ENCODE measurements at places on chromosomes 5 and 9.
A peak's percentile ranks its signal among the peaks of the same experiment; 100 is the strongest.

- no peak for DNase-seq
Observed at GRCh38 chr9:127210851-127211730, 53.5 kb upstream of the GARNL3 start.

- DNase-seq: peak; percentile 63
Observed at GRCh38 chr9:16987026-16987425, 116.6 kb upstream of the BNC2 start.

GRCh38 chr9:90025816-90026215 lies 421.0 kb downstream of the GADD45G start:
- no peak for DNase-seq

GRCh38 chr9:6355728-6356127 lies 27.6 kb downstream of the TPD52L3 start:
- DNase-seq: peak; percentile 72

GRCh38 chr9:110142868-110143481 lies 65.0 kb downstream of the C9orf152 start:
- DNase-seq: no peak

DNA sequence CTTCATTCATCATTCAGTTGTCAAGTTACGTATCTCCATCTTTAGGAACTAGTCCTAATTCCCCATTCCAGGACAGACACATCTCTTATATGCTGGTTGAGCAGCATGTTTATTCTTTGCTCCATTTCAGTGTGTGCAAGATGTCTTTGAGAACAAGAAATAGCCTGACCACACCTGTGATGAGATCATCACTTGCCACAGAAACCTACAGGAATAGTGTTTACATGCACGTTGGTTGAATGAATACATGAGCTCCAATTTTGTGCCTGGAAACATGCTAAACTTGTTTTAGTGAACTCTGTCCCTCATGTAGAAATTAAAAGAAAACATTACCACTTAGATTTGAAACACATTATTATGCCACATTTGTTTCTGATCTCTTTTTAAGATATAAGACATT lies 489.1 kb downstream of the CDH18 start:
- no peak for DNase-seq

DNA sequence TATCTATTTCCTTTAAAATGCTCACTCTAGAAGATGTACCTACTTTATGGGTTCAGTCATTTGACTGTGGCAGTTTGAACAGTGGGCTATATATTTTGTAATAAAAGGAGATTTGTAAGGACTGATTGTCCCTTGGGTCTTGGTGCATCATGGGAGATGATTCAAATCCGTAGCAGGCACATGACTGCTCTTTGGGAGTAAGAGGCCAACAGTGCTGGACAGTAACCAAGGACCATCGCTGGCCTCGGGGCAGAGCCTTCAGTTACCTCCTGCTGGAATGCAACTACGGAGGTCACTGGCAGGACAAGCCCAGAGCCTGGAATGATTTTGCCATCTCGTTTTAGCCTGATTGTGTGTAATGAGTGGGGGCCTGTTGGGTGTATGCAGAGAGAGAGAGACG lies 7.0 kb upstream of the MAMDC2 start:
- DNase-seq: no peak

GRCh38 chr5:173487300-173487699 lies 129.2 kb downstream of the BOD1 start:
- no peak for DNase-seq

GRCh38 chr5:113205807-113206206 lies 229.0 kb downstream of the TSSK1B start:
- no peak for DNase-seq

GRCh38 chr5:76690037-76690679 lies 25.8 kb upstream of the F2R start:
- DNase-seq: no peak

DNA sequence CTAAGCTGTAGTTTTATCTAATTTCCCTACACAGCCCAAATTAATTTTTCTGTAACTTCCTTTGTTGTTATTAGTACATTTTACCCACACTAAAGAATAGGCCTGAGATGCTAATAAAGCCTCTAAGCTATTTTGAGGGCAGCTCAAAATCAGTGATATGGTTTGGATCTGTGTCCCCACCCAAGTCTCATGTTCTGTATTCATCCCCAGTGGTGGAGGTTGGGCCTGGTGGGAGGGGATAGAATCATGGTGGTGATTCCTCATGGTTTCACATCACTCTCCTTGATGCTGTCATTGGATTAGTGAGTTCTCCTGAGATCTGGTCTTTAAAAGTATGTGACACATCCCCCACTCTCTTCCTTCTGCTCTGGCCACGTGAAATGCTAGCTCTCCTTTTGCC lies 27.3 kb downstream of the LURAP1L start:
- DNase-seq: no peak

DNA sequence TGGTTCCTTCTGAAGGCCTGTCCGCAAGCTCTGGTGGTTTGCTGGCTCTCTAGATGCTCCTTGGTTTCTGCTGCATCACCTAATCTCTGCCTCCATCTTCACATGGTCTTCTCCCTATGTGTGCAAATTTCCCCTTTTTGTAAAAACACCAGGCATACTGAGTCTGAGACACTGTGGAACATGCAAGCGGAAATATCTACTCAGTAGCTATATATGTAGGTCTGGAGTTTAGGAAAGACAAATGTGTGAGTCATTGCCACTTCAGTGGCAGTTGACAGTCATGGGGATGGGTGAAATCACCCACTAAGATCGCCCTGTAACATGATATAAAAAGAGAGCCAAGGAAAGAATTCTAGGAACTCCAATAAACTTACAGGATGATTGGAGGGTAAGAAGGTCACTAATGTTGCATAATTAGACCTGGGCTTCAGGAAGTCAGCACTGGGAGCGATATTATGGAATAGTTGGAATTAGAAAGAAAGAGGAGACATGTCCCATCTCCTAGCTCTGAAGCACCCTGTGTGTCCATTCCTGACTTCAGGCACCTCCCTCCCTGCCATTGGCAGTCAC lies 22.7 kb upstream of the UBLCP1 start:
- DNase-seq: peak; percentile 32

- DNase-seq: peak; percentile 86
Observed at GRCh38 chr5:124628721-124629596, 117.5 kb downstream of the ZNF608 start.

- no peak for DNase-seq
Observed at GRCh38 chr5:72723581-72723980, 92.9 kb upstream of the TNPO1 start.

DNA sequence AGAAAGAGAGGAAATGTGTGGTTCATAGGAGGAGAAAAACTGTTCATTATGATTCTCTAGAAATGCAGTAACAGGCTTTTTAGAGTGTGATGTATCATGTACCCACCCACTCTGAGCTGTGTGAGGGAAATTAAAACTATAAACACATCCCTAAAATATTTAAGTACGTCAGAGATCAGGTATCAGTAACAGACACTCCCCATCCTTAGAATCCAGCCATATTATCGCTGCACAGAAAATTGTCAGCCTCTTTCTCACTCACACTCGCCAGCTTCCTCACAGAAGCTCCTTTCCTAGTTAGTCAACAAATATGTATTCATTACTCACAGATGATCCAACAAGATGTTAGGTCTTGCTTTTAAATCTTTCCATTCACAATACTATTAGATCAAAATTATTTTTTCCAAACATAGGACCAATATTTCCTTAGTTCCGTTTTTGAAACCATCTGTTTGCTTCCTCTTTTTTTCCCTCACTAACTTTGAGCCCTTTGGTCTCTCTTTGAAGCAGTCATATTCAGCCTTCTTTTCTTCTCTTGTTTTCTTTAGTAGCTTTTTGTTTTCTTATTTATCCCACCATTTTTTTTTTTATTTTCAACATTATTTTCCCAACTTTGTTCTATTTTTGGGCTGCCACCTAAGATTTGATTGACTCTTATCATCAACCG lies 13.6 kb upstream of the MAST4 start:
- no peak for DNase-seq

- no peak for DNase-seq
Observed at GRCh38 chr5:127295454-127295853, 4.9 kb downstream of the MEGF10 start.

GRCh38 chr9:137721899-137722298 lies 103.1 kb downstream of the EHMT1 start:
- DNase-seq: no peak

- DNase-seq: peak; percentile 84
Observed at GRCh38 chr9:12698266-12698665, 5.1 kb downstream of the TYRP1 start.

- no peak for DNase-seq
Observed at GRCh38 chr9:114626415-114627020, 15.4 kb downstream of the TMEM268 start.

- DNase-seq: no peak
Observed at GRCh38 chr5:73280821-73281746, 108.1 kb downstream of the TMEM174 start.

GRCh38 chr9:137974746-137975526 lies 97.4 kb downstream of the CACNA1B start:
- no peak for DNase-seq

DNA sequence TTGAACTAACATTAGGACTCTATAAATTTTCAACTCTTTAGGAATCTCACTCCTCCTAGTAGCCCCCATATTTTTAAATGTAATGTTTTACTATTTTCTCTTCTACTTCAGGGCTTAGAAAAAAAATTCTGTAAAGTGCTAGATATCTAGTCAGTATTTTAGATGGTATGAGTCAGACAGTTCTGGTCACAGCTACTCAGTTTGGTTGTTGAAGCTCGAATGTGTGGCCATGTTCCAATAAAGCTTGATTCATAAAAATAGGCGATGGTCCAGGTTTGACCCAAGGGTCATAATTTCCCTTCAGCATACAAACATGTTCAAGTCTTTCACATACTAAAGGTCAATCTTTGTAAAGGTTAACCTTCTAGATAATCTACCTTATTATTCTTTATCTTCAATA lies 566.0 kb upstream of the CDH18 start:
- DNase-seq: peak; percentile 16

DNA sequence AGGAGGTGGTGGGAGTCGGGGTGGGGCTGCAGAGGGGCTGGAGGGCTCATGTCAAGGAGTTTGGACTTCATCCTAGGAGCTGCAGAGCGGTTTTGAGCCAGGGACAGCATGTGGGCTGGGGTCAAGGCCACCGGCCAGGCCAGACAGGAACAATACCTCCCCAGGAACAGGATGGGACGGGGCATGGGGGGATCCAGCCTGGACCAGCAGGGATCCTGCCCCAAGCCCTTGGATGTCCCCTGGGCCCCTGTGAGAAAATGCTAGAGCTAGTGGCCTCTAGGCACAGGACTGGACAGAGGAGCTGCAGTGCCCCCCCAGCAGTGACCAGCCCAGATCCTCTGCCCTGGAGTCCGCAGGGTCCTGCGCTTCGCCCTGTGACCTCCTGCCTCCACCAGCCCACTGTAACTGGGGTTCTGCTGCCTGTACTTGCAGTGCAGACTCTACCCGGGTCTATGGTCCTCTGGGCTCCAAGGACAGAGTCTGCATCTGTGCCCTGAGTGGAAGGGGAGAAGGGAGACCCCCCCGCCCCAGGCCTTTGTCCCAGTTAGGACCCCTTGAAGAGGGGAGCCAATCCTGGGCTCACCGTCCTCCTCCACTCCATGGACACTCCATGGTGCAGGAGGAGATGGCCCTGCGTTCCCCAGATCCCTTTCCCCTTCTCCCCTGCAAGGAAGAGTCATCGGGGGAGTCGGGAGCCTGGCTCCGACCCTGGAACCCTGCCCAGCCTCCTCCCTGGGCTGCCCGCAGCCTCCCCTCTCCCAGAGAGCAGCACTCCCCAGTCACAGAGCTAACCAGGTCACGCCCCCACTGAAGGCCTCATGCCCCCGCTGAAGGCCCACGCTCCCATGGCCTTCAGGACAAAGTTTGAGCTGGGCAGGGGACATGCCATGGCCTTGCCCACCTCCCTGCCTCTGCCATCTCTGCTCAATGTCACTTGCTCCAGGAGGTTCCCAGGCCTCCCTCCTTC lies 3.0 kb upstream of the MXD3 start:
- no peak for DNase-seq

DNA sequence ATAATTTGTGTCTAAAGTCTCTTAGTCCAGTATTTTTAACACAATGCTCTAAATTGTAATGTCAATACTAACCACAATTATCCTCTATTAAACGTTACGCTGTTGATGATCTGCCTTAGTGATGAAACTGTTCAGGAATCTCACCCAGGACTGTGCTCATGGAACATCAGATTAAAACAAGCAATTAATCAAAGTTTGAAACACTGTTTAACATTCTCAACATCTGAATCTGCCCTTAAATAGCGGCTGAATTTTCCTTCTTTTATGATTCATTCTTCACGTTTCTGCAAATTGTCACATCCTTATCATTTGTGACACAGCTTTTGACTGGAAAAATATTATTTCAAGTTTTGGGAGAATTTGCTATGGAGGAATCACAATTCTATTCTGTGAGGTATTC lies 113.8 kb downstream of the MARCHF11 start:
- DNase-seq: no peak

GRCh38 chr5:89444088-89444487 lies 561.1 kb upstream of the MEF2C start:
- DNase-seq: no peak

GRCh38 chr5:165877475-165877874 lies 2372.1 kb downstream of the MAT2B start:
- DNase-seq: no peak

- DNase-seq: peak; percentile 42
Observed at GRCh38 chr9:112586599-112587155, 100.0 kb downstream of the KIAA1958 start.

DNA sequence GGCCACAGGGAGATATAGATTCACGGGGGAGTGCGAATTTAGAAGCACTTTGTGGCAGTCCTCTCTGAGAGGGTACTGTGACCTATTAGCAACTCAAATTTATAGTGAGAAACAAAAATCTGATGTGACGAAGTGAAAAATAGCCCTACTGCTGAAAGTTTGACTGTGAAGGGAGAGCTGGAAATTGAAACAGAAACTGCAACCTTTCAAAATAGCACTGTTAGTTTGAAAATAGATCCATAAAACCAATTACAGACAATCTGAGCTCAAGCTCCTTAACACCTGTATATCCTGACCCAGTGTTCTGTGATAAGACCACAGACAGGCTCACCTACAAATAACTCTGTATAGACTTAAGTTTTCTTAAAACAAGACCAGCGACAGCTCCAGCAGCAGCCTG lies 420.1 kb downstream of the IRX1 start:
- no peak for DNase-seq

DNA sequence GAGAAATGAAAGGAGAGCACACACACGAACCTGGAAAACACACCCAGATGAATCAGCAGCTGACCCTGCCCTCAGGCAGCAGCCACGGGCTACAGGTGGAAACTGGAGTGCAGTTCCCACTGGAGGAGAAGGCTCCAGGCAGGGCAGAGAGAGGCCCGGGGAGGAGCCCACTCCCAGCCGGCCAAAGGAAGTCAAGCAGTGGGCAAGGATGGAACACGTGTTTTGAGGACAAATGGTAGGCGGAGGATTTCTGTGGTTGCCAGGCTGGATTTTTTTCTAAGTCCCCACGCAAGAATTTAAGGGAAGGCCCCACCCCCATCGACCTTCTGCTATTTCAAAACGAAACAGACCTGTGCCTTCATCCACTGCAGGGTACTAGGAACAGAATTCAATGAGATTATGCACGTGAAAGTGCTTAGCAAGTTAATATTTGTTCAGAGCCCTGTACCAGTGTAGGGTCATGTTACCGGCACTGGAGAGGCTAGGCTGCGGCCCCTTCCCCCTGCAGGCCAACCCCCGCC lies 6.8 kb downstream of the EPB41L4B start:
- DNase-seq: no peak

GRCh38 chr9:119803679-119804078 lies 434.4 kb upstream of the BRINP1 start:
- no peak for DNase-seq

- no peak for DNase-seq
Observed at GRCh38 chr5:37034955-37035354, 158.4 kb downstream of the NIPBL start.

GRCh38 chr5:56447232-56447631 lies 214.1 kb upstream of the ANKRD55 start:
- peak; percentile 25 for DNase-seq

- no peak for DNase-seq
Observed at GRCh38 chr9:12060067-12060466, 633.1 kb upstream of the TYRP1 start.
